ENCODE measurements at places on chromosomes 5 and 9.

DNA sequence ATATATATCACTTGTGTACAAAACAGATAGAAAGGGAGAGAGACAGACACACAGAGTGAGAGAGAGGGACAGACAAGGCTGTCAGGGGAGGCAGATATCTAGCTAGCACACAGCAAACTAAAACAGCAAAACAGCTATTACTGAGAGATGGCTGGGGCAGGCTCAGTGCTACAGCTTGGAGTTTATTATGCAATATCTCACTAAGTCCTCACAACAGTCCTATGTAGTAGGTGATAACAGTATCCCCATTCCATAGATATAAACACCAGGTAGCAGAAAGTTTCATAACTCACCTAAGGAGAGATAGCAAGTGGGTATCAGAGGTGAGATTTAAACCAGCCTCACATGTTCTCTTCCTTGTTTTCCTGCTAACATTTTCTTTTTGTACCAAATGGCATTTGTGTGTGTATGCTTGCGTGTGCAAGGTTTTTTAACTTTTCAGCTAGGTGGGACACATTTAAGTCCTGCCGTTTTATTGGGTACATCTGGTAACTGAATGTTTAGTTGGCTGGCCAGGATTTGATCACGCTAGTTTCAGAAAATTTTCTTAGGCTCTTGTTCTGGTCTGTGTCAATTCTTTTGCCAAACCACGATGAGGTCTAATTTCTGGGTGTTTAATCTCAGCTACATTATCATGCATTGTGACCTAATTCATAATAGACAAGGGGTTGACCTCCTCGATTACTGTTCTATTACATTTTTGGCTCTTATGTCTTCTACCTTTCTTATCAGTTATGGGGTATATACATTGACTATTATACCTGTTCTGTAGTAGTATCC, 105.1 kb downstream of the LMNB1 start:
- DNase-seq = no peak

DNA sequence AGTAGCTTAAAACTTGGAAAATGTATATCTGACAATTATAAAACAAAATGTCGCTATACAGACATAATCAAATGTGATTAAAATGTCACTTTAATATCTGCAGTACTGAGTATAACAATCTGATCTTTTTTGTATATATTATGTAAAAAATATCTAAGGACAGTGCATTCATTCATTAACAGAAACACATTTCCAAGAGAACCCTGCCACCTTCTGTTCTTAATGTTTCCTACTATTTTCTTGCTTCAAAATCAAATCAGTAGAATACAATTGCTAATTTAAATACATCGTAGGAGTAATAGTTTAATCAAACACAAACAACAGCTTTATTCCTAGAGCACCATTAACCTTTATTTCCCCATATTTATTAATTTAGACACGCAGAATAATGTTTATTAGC, 142.6 kb upstream of the ST8SIA4 start:
- no peak for DNase-seq

- DNase-seq = no peak
Measured at GRCh38 chr9:98385751-98386150, 130.3 kb upstream of the TBC1D2 start.

DNA sequence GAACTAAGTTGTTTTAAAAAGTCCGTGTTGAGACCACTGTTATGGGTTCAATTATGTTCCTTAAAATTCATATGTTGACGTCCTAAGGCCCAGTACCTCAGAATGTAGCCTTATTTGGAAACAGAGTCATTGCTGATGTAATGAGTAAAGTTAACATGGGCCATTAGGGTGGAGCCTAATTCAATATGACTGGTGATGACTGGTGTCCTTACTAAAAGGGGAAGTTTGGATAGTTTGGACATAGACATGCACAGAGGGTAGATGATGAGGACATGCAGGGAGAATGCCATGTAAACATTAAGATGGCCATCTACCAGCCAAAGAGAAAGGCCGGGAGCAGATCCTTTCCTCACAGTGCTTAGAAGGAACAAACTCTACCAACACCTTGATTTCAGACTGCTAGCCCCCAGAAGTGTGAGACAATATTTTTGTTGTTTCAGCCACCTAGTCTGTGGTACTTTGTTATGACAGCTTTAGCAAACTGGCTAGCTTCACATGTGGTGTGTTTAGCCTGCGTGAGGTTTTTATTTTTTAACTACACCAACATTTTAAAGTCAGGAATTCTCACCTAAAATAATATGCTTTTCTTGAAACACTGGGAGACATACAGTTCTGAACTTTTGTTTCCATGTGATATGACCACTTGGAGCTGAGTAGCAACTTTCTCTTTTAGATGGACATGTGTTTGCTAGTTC, 135.3 kb downstream of the YIPF5 start:
- no peak for DNase-seq

DNA sequence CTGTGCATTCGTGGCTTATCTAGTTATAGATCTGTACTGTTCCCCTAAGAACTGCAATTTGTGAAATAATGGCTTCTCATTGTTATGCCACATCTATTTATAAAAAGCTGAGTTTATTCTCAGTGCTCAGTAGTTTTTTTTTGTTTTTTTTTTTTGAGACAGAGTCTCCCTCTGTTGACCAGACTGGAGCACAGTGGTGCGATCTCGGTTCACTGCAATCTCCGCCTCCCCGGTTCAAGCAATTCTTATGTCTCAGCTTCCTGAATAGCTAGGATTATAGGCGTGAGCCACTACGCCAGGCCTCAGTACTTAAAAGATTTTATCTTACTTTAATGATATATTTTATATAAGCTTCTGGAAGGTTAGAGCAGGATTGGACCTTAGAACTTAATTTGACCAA, 19.0 kb downstream of the SEC61B start:
- DNase-seq = no peak
